Activated CD8-positive, alpha-beta T cell treated with anti-CD3 and anti-CD28 coated beads, Interleukin-2, amount 10 ng/mL, durations not matched to agents 7 days and 5 days (primary cell): ENCODE measurements at places on chromosomes 3 and 15.

DNA sequence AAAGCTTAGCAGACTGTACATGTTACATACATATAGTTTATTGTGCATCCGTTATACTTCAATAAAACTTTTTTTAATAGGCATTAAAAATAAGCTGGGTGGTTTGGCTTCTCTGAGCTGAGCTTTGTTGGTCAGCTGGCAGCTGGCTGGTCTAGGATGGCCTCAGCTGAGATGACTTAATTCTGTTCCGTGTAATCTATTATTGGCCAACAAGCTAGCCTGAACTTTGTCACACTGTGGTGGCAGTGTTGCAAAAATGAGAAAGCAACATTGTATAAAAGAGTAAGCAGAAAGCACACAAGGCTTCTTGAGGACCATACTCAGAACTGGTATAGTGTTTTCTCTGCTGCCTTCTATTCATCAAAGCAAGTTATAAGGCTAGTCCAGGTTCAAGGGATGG is 45.2 kb downstream of the CGGBP1 start:
- DNase-seq: no peak

DNA sequence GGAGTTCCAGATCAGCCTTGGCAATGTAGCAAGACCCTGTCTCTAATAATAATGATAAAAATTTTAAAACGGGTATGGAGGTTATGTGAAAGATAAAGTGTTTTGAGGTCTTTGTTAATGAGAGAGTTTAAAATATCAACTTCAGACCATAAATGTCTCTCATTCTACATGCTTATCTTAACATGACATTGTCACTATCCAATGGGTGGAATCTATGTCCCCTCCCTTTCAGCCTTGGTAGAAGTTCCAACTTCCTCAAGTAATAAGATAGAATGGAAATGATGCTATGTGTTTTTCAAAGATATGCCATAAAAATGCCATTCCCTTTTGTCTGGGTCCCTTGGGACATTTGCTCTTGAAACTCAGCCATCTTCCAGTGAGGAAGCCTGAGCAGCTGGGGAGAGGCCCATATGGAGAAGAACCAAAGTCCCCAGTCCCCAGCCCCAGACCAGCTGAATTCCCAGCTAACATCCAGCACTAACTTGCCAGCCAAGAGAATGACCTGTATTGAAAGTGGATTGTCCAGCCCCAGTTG is 17.0 kb downstream of the RPSA start:
- no peak for DNase-seq

- DNase-seq: no peak
These were observed 94.1 kb upstream of the TP63 start for GRCh38 chr3:189537135-189537534.

- DNase-seq: no peak
These were observed 5.3 kb downstream of the RPL22L1 start for GRCh38 chr3:170864525-170865208.

- no peak for DNase-seq
These were observed 13.5 kb downstream of the CDCP1 start for GRCh38 chr3:45132568-45133211.

- DNase-seq: no peak
These were observed 7.1 kb downstream of the CLK3 start for GRCh38 chr15:74622758-74623157.

DNA sequence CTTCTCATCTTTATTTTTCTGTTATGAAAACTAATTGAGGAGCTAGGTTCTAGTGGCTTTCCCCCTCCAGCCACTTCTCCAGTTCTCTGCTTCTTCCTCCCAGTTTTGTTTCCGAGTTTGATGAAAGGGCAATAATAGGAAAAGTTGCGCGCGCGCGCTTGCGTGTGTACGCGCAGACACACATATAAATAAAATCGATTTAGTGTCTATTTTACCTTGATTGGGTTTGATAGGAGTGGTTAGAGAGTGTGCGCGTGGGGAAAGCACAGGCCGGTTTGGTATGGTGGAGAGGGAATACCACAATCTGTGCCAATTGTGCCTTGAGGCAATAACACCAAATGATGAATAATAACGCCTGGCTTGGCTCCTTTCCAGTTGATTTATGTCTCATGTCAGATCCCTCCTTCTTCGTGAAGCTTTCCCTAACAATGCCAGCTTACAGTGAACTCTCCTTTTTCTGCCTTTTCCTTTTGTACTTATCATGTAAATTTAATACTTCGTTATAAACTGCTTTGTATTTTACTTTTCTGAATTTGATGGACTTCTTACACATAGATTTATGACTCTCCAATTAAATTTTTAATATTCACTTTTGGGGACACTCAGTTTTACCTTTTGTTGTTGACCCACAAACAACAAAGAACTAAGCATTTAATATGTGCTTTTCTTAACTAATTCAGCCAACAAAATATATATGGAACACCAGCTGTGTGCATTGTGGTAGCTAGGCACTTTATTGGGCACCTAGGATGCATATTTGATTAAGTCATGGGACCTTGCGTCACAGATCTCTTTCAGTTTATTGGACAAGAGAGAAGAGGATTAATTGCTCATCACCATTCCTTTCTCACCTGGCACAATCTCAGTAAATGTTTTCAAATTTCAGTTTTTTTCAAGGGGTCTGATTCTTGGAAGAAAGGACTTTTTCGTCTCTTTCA is 1.7 kb downstream of the TIPARP start:
- DNase-seq: peak; percentile 30

DNA sequence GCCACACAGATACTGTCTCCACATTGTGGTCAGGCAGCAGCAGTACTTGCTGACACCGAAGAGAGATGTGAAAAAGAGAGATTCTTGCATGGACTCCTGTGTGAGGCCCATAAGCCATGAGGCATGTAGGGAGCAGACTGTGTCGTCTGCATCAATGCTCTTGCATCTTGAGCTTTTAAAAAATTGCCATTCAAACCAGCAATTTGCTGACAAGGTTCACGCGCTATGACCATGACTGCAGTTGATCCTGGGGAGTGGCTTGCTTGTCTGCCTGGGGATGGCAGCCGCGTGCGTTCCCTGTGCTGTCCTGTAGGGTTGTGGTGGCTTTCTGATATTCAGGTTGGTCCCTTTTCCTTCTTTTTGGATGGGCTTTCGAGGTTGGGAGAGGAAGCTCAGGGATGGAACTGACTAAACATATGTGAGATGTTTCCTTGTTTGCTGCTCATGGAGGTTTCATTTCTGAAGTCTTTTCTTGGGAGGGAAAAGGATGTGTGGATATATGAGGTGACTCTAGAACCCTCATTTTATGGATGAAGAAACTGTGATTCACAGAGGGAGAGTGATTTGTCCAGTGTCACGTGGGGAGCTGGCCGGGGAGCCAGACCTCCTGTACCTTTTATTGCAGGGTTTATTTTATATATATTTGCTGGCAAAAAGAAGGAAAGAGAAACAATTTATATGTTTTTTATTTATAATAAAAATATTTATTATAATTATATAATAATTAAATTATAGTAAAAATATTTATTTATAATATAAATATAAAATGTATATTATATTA is 48.6 kb downstream of the LPP start:
- DNase-seq: peak; percentile 55

GRCh38 chr3:111596328-111596727 is 1.2 kb upstream of the ZBED2 start:
- no peak for DNase-seq

DNA sequence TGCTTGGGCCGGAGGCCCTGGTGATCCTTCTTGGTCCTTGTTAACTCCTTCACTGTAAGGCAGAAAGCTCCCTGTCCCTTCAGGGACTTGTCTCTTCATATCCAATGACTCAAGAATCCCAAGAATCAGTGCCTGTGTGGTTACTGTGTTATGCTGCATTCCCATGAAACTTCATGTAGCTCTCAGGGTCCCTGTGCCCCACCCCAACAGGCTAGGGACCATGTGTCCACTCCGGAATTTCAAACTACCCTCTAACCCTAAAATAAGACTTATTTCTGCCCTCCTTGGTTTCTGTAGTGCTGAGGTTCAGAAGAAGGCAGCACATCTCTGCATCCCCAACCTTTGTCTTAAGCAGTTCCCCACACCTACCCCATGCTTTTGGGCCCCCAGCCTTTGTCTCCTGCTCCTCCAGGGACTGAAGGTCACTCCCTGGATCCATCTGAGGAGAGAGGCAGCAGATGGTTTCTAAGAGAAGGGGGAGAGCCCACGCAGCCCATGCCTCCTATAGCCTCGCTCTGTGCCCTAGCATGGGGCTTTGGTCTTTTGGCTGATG is 531 bp upstream of the MAP1A start:
- DNase-seq: no peak

DNA sequence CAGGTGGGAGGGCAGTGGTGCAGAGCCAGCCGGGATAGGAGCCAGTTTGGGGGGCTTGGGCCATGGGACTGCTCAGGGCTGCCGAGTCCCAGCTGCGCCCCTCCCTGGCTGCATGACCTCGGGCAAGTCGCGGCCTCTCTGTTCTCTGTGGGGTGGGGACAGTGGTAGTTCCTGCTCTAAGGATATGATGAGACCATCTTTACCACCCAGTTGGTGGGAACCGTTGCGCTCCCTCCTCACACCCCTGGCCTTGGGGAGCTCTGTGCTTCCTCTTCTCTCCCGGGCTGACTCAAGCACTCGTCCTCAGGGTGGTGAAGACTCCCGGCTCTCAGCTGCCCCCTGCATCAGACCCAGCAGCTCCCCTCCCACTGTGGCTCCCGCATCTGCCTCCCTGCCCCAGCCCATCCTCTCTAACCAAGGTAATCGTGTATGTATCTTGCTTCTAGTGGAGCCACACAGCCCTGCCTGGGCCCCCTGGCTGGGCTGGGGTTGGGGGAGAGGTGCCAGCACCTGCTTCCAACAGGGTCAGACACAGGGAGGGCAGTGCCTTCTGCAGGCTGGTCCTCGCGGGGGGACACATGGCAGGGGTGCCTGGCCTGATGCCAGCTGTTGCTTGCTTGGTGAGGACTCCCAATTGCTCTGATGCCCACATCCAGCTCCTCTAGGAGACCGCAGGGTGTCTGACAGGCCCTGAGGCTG is 15.1 kb upstream of the STAB1 start:
- DNase-seq: no peak

DNA sequence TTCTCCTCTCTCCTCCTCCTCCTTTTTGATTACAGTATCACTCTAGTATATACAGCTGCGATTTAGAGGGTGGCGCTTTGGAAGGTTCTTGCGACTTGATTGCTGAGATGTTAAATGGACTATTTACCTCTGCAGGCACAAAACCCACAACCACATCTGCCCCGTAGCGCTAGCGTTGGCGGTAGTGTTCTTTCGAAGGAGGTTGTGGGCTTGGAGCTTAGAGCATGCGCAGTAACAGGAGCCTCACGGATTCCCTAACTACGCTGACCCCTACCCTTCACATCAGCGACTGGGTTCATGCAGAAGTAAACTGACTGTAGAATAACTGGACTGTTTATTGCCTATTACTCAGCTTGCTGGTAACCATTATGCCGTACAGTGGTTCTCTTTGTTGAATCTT is 58.0 kb downstream of the CGGBP1 start:
- peak; percentile 32 for DNase-seq

DNA sequence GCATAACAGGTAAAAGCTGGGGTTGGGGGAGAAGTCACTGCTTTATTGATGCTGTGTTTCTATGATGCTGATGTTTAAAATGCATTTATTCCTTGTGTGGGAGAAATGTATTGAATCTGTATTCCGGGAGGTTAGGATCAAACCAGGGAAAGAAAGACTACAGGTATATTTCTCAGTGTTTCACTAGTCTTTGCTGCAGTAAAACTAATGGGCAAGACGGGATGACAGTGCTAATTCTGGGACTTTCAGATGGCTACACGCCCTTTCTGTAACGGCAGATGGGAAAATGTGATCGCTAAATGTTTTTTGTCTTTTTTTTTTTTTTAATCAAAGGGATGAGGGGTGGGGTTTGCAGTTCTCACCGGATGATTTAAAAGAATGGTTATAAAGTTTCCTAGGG is 393 bp downstream of the CNTN6 start:
- no peak for DNase-seq

- DNase-seq: peak; percentile 32
These were observed 93.9 kb downstream of the RBPMS2 start for GRCh38 chr15:64681424-64682024.

- DNase-seq: no peak
These were observed 132.2 kb upstream of the GOLGA6L4 start for GRCh38 chr15:84103345-84103744.

DNA sequence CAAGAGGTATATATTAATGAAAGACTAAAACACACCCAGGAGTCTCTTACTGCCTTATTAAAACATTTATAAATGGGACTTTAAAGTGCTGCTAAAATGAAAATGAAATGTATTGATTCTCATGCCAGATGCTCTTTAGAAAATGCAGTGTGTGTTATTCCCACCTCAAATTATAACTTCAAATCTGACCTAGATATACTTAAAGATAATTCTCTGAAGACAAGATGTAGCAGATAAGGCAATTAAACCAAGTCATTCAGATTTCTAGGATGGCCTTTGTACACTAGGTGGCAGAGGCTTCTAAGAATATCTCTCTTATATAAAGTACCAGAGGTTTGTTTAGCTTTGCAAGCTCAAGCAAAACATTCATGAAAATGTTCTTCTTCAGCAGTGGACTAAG is 26.9 kb upstream of the GOLGA8B start:
- no peak for DNase-seq

DNA sequence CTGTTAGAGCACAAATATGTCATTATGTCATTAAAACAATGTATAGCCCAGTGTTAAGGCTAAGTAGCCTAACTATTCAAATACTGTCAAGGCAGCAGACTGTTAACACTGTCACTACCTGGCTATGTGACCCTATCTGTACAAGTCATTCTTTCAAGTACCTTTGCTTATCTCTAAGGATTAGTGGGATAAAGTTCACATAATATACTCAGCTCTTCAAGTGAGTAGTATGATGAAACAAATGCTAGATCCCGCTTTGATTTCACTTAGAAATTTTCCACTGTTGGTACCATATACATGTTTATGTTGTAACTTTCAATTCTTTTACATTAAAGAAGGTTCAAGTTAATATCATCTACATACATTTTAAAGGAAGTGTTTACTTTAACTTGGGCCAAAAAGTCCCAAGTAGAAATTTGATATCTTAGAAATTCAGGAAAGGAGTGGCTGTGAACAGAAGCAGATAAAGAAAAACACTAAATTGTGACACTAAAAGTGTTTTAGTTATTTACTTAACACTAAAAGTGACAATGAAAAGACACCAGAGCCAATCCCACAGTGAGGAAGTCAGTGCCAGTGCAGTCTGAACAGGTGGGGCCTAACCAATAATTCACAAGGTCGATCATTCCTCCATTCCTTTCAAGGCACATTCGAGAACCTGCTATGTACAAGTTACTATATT is 4.8 kb upstream of the RFX7 start:
- DNase-seq: no peak
